ENCODE measurements at places on chromosomes 7 and 10.

DNA sequence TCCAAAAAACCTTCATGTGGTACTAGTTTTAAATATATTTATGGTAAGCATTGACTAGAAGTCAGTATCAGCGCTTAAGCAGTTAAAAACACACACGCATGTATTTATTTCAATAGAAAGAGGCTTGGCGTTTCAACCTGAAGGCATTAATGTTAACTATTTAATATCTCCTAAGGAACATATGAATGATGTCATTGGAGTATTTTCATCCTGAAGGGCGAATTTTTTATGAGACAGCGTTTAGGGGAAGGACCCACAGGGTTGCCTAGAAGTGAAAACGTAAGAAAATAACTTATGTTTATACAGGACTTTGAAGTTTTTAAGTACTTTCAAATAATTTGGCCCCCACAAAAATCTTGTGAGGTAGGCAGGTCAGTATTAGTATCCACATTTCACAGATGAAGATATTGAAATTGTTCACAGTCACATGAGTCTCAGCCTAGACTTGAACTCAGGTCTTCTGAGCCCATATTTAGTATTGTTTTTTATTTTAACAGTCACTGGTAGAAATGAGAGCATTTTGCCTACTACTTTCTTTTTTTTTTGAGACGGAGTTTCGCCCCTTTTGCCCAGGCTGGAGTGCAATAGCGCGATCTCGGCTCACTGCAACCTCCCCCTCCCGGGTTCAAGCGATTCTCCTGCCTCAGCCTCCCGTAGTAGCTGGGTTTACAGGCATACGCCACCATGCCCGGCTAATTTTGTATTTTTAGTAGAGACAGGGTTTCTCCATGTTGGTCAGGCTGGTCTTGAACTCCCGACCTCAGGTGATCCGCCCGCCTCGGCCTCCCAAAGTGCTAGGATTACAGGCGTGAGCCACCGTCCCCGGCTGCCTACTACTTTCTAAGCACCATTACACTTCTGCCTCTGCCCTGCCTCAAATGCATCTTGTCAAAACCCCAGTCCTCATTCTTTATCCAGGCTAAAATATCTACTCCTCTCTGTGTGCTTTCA is 1.8 kb downstream of the SLK start:
- DNase-seq, result no peak
- H3K4me3 ChIP-seq, result no peak overlapping the region
- H3K27ac ChIP-seq, result no peak overlapping the region
- peaks cover 5% of the 10 kb centered on the region for H3K27me3 ChIP-seq
- no peaks in the 10 kb centered on the region for H3K4me1 ChIP-seq
- no peaks in the 10 kb centered on the region for H3K36me3 ChIP-seq

GRCh38 chr10:99595770-99596465 is 24.3 kb downstream of the SLC25A28 start:
- DNase-seq, result peak; percentile 47
- 0 out of 2 replicates have a peak, but pooled peaks cover 2% of the 10 kb centered on the region for H3K27me3 ChIP-seq
- H3K4me3 ChIP-seq, result no peak overlapping the region
- no peaks in the 10 kb centered on the region for H3K36me3 ChIP-seq
- no peaks in the 10 kb centered on the region for H3K4me1 ChIP-seq

GRCh38 chr10:5565671-5566581 is 41.2 kb downstream of the CALML3 start:
- no peak overlapping the region for H3K27ac ChIP-seq
- H3K36me3 ChIP-seq, result no peaks in the 10 kb centered on the region

DNA sequence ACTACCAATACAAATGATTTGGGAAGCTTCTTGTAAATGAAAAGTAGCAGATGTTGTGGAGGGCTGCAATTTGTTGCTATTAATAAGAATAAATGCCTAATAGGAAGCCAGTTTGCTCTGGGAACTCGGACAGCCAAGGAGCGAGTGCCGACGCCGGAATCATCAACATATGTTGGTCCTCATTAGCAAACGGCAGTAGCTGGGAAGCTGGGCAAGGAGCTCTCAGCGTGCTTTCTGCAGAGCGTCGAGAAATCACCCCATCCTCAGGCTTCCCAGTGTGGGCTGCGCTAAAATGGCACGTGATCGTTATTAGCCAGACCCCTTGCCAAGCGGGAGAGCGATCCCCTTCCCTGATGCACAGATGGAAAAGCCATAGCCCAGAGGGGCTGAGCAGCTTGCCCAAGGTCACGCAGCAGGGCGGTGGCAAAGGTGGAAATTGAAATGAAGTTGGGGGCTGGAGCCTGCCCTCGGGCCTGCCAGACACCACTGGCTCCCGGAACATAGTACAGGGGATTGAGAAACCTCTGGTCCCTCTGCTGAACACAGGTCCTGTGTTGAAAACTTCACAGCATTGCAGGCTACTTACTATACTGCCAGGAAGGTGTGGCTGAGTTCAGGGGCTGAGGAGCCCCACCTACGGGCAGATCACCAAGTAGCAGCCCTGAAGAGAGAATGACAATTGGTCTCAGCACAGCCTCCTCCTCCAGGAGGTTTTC is 326.9 kb downstream of the PLXNA4 start:
- no peak overlapping the region for H3K27ac ChIP-seq
- no peaks in the 10 kb centered on the region for H3K27me3 ChIP-seq
- H3K4me1 ChIP-seq, result peaks cover 6% of the 10 kb centered on the region

GRCh38 chr10:74486659-74487058 is 335.6 kb downstream of the ADK start:
- H3K36me3 ChIP-seq, result no peaks in the 10 kb centered on the region
- no peak for DNase-seq
- no peak overlapping the region for H3K27ac ChIP-seq
- H3K4me1 ChIP-seq, result no peaks in the 10 kb centered on the region
- no peak overlapping the region for H3K4me3 ChIP-seq
- H3K27me3 ChIP-seq, result no peaks in the 10 kb centered on the region

DNA sequence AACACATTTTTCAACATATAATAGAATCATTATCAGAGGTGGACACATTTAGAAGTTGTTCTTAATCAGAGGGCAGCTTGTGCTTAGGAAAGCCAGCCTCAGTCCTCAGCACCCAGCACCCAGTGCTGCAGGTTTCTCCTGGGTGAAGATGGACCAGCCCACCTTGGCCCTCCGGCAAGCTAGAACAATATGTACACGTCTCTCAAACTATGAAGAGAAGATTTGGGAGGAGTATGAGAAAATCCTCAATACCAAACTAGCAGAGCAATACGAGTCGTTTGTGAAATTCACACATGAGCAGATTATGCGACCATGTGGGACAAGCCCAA is 13.5 kb upstream of the RALA start:
- peak overlapping the region; percentile 55 for H3K4me3 ChIP-seq
- peaks cover 3% of the 10 kb centered on the region for H3K27me3 ChIP-seq
- H3K4me1 ChIP-seq, result peaks cover 4% of the 10 kb centered on the region

DNA sequence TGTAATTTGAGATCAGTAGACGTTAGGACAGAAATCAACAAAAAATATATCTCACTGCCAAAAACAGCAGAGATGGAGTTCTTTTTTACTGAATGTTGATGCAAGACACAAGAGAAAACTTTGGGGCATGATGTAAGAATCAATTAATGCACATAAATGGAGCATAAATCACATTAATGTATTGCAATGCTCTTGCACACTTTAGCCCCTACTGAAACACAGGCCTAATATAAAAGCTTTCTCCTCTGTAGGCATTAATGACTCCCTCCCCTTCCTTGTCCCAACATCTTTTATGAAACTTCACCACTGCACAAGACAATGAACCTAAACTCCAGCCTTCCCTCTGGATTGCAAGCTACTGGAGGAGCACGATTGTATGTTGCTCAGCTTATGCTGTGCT is 58.8 kb downstream of the CACNA2D1 start:
- H3K27ac ChIP-seq, result no peak overlapping the region
- no peaks in the 10 kb centered on the region for H3K36me3 ChIP-seq
- H3K4me3 ChIP-seq, result no peak overlapping the region
- H3K27me3 ChIP-seq, result no peaks in the 10 kb centered on the region

GRCh38 chr10:116355341-116355740 is 31.1 kb downstream of the CCDC172 start:
- H3K4me3 ChIP-seq, result no peak overlapping the region
- H3K27ac ChIP-seq, result no peak overlapping the region
- no peak for DNase-seq

- no peaks in the 10 kb centered on the region for H3K36me3 ChIP-seq
- H3K27ac ChIP-seq, result no peak overlapping the region
- DNase-seq, result no peak
- no peak overlapping the region for H3K4me3 ChIP-seq
- H3K4me1 ChIP-seq, result no peaks in the 10 kb centered on the region
- no peaks in the 10 kb centered on the region for H3K27me3 ChIP-seq
These were observed 390.9 kb upstream of the PFKP start for GRCh38 chr10:2676455-2676854.

DNA sequence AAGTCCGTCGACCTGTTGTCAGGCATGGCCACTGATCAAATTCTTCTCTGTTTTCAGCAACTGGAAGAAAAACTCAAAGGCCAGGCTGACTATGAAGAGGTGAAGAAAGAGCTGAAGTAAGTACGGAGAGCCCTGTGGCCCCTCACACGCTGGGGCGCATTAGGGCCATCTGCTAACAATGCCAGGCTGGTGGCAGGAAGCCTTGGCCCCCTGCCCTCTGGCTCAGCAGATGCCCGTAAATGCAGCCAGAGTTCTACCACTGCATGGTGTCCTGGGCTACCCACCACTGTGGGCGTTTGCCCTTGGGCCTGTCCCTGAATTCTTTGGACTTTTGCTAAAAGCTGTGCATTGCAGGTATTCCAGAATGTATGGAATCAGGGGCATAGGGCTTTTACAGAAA is 96.9 kb upstream of the SH2B2 start:
- H3K36me3 ChIP-seq, result peaks cover 4% of the 10 kb centered on the region
- no peaks in the 10 kb centered on the region for H3K27me3 ChIP-seq
- no peak for DNase-seq

DNA sequence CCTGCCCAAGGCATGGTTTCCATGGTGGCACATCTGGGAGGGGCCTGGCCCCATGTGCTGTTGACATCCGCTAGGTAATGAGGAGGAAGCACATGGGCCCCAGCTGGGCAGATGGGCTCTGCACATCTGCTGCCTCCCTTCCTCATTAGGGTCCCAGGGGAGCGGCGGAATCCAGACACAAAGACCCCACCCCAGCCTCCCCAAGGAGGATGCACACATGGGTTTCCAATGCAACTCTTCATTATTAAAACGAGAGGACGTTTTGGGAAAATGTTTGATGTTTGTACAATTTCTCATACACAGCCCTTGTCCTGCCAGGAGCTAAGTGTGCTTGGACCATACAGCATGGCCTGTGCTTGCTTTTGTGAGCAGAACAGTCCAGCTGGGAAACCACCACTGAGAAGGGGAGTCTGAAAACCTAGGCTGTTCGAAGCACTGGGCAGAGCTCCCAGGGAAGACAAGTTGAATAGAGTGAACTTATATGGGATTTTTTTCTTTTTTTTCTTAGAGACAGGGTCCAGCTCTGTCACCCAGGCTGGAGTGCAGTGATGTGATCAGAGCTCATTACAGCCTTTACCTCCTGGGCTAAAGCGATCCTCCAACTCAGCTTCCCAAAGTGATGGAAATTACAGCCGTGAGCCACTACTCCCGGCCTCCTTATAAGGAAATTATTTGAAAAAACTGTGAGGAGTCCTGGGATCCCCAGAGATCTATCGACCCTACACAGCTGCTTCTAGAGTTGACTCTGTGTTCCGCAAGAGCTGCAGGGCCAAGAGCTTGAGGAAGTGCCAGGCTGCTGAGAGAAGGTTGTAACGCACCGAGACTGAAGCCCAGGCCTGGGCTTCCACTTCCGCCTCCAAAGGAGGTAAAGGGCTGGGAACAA is 23.4 kb downstream of the FAM107B start:
- no peaks in the 10 kb centered on the region for H3K36me3 ChIP-seq
- no peak for DNase-seq
- H3K27ac ChIP-seq, result no peak overlapping the region
- H3K27me3 ChIP-seq, result no peaks in the 10 kb centered on the region
- no peak overlapping the region for H3K4me3 ChIP-seq
- H3K4me1 ChIP-seq, result no peaks in the 10 kb centered on the region

GRCh38 chr7:129859183-129859582 is 93.6 kb downstream of the UBE2H start:
- peaks cover 1% of the 10 kb centered on the region for H3K27me3 ChIP-seq
- peaks cover 15% of the 10 kb centered on the region for H3K4me1 ChIP-seq
- no peak overlapping the region for H3K4me3 ChIP-seq
- no peak overlapping the region for H3K27ac ChIP-seq

- DNase-seq, result no peak
- no peaks in the 10 kb centered on the region for H3K4me1 ChIP-seq
- no peak overlapping the region for H3K4me3 ChIP-seq
- no peak overlapping the region for H3K27ac ChIP-seq
- H3K36me3 ChIP-seq, result no peaks in the 10 kb centered on the region
These were observed 87.9 kb downstream of the SVIL start for GRCh38 chr10:29546773-29547313.

- DNase-seq, result no peak
- H3K27me3 ChIP-seq, result no peaks in the 10 kb centered on the region
- H3K4me3 ChIP-seq, result no peak overlapping the region
- H3K4me1 ChIP-seq, result peaks cover 10% of the 10 kb centered on the region
These were observed 230.5 kb upstream of the TMEM229A start for GRCh38 chr7:124263232-124263827.

GRCh38 chr7:26863518-26864308 is 677 bp downstream of the SKAP2 start:
- peak overlapping the region; percentile 73 for H3K4me3 ChIP-seq
- H3K4me1 ChIP-seq, result peaks cover 2% of the 10 kb centered on the region
- no peak overlapping the region for H3K27ac ChIP-seq

DNA sequence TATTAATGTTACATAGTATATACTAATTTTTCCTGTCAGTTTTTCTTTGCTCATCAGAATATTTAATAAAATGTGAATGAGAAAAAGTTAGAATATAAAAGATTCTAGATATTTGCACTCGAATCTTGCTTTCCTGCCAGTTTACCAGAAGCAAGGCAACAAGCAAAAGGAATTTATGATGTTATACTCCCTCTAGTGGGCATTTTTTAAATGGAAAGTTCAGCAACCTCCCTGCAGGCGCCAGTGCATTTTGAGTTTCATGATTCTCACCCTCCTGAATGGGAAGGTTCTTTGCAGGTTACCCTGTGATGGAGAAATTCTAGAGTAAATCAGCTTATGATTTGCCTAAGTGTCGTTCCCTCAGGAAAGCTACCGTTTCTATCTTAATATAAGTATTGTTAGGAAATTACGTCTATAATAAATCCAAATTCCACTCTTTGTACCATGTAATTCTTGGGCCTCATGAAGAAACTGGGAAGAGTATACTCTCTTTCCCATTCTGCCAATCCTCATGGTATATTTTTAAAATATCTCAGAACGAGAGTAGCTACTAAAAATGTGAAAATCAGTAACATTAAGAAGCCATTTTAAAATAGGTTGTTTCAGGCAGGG is 350.0 kb downstream of the CRPPA start:
- no peak overlapping the region for H3K27ac ChIP-seq
- no peaks in the 10 kb centered on the region for H3K27me3 ChIP-seq
- no peak overlapping the region for H3K4me3 ChIP-seq
- H3K4me1 ChIP-seq, result no peaks in the 10 kb centered on the region
- no peaks in the 10 kb centered on the region for H3K36me3 ChIP-seq

GRCh38 chr7:106371629-106372028 is 86.8 kb upstream of the NAMPT start:
- no peaks in the 10 kb centered on the region for H3K27me3 ChIP-seq
- H3K27ac ChIP-seq, result no peak overlapping the region
- peaks cover 4% of the 10 kb centered on the region for H3K4me1 ChIP-seq
- no peak overlapping the region for H3K4me3 ChIP-seq
- DNase-seq, result no peak
- H3K36me3 ChIP-seq, result no peaks in the 10 kb centered on the region

- H3K4me3 ChIP-seq, result peak overlapping the region; percentile 93
- DNase-seq, result no peak
- no peaks in the 10 kb centered on the region for H3K4me1 ChIP-seq
- H3K27me3 ChIP-seq, result peaks cover 1% of the 10 kb centered on the region
These were observed 740 bp downstream of the HTR7 start for GRCh38 chr10:90856964-90857634.

GRCh38 chr10:77666821-77667220 is 29.2 kb upstream of the KCNMA1 start:
- H3K27me3 ChIP-seq, result no peaks in the 10 kb centered on the region
- H3K4me1 ChIP-seq, result peaks cover 6% of the 10 kb centered on the region
- no peak overlapping the region for H3K27ac ChIP-seq
- no peaks in the 10 kb centered on the region for H3K36me3 ChIP-seq
- H3K4me3 ChIP-seq, result no peak overlapping the region
- no peak for DNase-seq
